ENCODE measurements at places on chromosomes 1 and 21. TPM values are rescaled to one million over a fixed set of nuclear protein-coding genes. Genes with fewer than 3 reads are reported as not detected.

FCRL3 gene
- not detected for total RNA-seq

DNALI1 gene
- total RNA-seq, result 28.7 TPM

HPCAL4 gene
- 0.04 TPM for total RNA-seq

MASP2 gene
- total RNA-seq, result not detected

FCRL2 gene
- not detected for total RNA-seq

LENEP gene
- total RNA-seq, result not detected

OR10Z1 gene
- not detected for total RNA-seq

GRCh38 chr21:40684726-40685125 lies 162.2 kb downstream of the DSCAM start:
- no peak overlapping the region for H3K4me3 ChIP-seq
- no peaks in the 10 kb centered on the region for H3K36me3 ChIP-seq
- DNase-seq, result no peak
- H3K4me1 ChIP-seq, result peaks cover 2% of the 10 kb centered on the region
- no peak overlapping the region for H3K27ac ChIP-seq

GRCh38 chr1:80566867-80567266 lies 1233.9 kb upstream of the ADGRL2 start:
- H3K36me3 ChIP-seq, result no peaks in the 10 kb centered on the region
- H3K27ac ChIP-seq, result no peak overlapping the region
- peaks cover 14% of the 10 kb centered on the region for H3K27me3 ChIP-seq
- no peak overlapping the region for H3K4me3 ChIP-seq
- peaks cover 3% of the 10 kb centered on the region for H3K4me1 ChIP-seq

DNA sequence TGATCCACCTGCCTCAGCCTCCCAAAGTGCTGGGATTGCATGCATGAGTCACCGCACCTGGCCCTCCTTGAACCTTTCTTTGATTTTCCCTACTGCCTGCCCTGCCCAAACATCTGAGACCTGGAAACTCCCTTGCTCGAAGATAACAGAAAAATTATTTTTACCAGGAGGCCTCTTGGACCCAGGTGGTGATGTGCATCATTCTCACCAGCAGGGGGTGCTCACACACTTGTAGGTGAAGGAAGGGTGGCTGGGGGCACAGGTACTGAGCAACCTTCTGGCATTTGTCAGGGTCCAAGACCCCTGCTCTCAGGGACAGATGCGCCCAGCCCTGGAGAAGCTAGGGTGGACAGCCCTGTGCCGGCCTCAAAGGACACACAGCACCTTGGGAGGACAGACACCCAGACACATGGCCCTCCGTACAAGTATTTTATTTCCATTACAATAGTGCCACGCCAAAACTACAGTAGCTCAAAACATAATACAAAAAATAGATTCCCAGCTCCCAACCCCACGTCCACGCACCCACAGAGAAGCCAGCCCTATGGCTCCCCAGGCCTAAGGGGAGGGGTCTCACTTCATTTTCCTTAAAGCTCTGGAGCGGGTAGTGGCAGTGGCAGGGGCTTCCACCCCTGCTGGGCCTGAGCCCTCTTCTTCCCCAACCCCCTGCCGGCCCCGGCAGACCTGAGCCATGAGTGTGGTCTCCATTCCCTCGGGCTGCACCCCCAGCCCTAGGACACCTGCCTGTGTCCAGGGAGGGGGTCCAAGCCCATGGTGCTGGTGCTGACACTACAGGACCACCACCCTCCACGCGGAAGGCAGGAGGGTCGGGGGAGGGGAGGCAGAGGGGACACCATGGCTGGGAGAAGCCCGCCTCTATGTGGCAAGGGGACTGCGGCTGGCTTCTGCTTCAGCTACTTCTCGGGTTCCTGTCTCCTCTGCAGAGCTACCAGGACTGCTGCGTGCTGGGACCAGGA lies 40.4 kb upstream of the EIF4G3 start:
- peak; percentile 61 for DNase-seq
- no peak overlapping the region for H3K27ac ChIP-seq
- H3K36me3 ChIP-seq, result peaks cover 2% of the 10 kb centered on the region
- H3K4me3 ChIP-seq, result no peak overlapping the region
- H3K4me1 ChIP-seq, result no peaks in the 10 kb centered on the region

DNA sequence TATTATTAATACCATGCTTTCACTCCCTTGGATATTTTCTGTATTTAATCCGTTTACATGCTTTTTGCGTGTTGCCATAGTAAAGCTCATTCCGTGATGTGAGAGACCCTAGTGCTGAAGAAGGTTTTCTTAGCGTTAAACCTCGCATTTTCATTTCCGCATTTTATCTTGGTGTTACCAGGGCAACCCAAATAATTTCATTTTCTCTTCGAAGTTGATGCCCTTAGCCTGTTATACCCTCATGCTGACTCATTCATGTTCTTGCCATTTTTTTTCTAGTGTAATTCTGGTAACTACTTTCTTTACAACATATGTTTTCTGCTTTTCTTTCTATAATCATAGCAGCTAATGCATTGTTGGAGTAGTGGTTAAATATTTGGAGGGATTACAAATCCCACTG lies 37.2 kb downstream of the LRRC8C start:
- no peak overlapping the region for H3K4me3 ChIP-seq
- no peaks in the 10 kb centered on the region for H3K27me3 ChIP-seq
- H3K36me3 ChIP-seq, result no peaks in the 10 kb centered on the region
- no peak overlapping the region for H3K27ac ChIP-seq
- DNase-seq, result peak; percentile 75

- H3K4me1 ChIP-seq, result no peaks in the 10 kb centered on the region
- no peaks in the 10 kb centered on the region for H3K36me3 ChIP-seq
- H3K4me3 ChIP-seq, result no peak overlapping the region
Measured at GRCh38 chr21:41321908-41322495, 5.4 kb downstream of the FAM3B start.

DNA sequence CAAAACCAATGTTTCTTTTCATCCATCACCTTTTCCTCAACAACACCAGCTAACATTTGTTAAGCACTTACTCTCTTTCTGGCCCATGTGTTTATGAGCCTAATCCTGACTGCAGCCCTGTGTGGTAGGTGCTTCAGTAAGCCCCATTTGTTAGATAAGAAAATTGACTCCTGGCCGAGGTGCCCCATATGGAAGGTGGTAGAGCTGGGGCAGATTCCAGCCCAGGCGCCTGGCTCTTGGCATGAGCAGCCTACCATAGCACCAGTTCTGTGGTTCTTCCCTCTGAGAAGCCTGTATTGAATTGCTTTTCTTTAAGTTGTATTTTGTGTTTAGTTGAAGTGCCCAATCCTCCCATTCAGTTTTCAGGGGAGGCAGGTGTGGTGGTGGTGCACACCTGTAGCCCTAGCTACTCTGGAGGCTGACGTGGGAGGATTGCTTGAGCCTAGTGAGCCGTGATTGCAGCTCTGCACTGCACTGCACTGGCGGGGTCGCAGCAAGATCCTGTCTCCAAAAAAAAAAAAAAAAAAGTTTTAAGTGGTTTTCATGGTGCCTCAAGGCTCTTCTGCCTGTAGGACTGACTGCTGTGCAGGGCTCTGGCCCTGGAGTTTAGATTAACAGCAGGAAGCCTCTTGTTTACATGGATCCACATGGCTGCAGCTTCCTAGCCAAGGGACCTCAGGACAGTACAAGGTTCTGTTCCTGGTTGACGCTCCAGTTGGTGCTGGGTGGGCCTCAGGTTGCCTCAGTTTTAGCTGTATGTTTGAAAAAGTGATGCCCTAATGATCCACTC lies 125.9 kb downstream of the MRPS6 start:
- H3K4me1 ChIP-seq, result peaks cover 37% of the 10 kb centered on the region
- H3K4me3 ChIP-seq, result no peak overlapping the region
- peak overlapping the region; percentile 68 for H3K27ac ChIP-seq
- DNase-seq, result no peak
- H3K36me3 ChIP-seq, result no peaks in the 10 kb centered on the region

GRCh38 chr1:154548028-154548427 lies 10.4 kb downstream of the UBE2Q1 start:
- DNase-seq, result no peak
- H3K4me1 ChIP-seq, result no peaks in the 10 kb centered on the region
- H3K4me3 ChIP-seq, result no peak overlapping the region
- peaks cover 35% of the 10 kb centered on the region for H3K36me3 ChIP-seq
- H3K27me3 ChIP-seq, result peaks cover 4% of the 10 kb centered on the region

DNA sequence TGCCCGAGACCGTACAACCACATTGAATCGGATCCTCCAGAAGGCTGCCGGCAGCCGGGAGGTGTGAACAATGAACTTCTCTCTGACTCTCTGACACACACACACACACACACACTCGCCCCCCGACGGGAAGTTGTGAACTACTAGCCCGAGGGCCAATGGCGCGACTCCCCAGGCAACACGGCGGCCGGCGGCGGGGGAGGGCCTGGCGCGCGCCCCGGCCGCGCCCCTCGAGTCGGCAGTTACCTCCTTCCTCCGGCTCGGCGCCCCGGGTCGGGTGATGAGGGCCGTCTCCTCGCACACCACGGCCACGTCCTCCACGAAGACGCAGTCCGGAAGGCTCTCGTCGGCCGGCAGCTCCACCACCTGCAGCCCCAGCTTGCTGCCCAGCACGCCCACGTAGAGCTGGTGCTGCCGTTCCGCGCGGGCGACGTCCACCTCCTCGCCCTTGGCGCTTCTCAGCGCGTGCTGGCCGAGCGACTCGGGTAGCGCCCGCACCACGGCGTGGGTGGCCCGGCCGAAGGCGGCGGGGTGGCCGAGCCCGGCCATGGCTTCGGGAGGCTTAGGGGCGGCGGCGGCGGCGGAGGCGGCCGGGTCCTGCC lies 361 bp downstream of the DDAH1 start:
- peak overlapping the region; percentile 77 for H3K4me3 ChIP-seq
- DNase-seq, result no peak
- H3K4me1 ChIP-seq, result no peaks in the 10 kb centered on the region
- no peaks in the 10 kb centered on the region for H3K36me3 ChIP-seq

- no peak for DNase-seq
- no peak overlapping the region for H3K27ac ChIP-seq
- no peaks in the 10 kb centered on the region for H3K4me1 ChIP-seq
- no peaks in the 10 kb centered on the region for H3K36me3 ChIP-seq
- H3K4me3 ChIP-seq, result no peak overlapping the region
Measured at GRCh38 chr1:91727763-91728162, 158.2 kb downstream of the TGFBR3 start.

- no peaks in the 10 kb centered on the region for H3K4me1 ChIP-seq
- H3K4me3 ChIP-seq, result no peak overlapping the region
- no peak for DNase-seq
Measured at GRCh38 chr1:48371598-48371997, 100.4 kb downstream of the SPATA6 start.

DNA sequence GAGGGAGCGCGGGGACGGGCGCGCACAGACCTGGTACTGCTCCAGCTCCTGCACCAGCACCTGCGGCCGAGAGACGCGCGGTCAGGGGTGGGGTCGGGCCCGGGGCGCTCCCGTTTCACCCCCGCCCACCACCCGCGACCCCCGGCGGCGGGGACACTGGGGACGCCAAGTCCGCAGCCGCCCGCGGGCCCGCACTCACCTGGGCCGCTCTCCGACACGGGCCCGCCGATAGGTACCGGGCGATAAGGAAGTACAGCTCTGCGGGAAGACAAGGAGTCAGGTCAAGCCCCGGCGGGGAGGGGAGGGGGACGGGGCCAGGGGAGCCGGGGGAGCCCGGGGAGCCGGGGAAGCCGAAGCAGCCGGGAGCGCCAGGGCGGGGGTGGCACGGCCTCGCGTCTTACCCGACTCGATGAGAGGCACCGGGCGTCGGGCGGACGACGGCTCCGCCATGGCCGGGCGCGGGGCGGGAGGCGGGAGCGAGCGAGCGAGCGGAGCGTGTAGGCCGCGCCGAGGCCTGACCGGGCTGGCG lies 326 bp downstream of the BRWD1 start:
- peak; percentile 36 for DNase-seq
- H3K36me3 ChIP-seq, result peaks cover 14% of the 10 kb centered on the region
- H3K4me1 ChIP-seq, result peaks cover 11% of the 10 kb centered on the region

DNA sequence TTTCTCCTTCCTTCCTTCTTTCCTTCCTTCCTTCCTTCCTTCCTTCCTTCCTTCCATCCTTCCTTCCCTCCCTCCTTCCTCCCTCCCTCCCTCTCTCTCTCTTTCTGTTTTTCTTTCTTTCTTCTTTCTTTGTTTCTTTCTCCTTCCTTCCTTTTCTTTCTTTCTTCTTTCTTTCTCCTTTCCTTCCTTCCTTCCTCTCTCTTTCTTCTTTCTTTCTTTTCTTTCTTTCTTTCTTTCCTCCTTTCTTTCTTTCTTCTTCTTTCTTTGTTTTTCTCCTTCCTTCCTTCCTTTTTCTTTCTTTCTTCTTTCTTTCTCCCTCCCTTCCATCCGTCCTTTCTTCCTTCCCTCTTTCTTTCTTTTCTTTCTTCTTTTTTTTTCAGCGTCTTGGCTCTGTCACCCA lies 18.1 kb upstream of the IL19 start:
- H3K36me3 ChIP-seq, result no peaks in the 10 kb centered on the region
- no peak for DNase-seq
- no peak overlapping the region for H3K27ac ChIP-seq
- no peak overlapping the region for H3K4me3 ChIP-seq
- H3K27me3 ChIP-seq, result peaks cover 19% of the 10 kb centered on the region
- no peaks in the 10 kb centered on the region for H3K4me1 ChIP-seq

- no peak overlapping the region for H3K4me3 ChIP-seq
- no peaks in the 10 kb centered on the region for H3K36me3 ChIP-seq
- H3K27ac ChIP-seq, result no peak overlapping the region
- H3K27me3 ChIP-seq, result no peaks in the 10 kb centered on the region
- no peak for DNase-seq
Measured at GRCh38 chr1:231836227-231836893, 209.8 kb downstream of the DISC1 start.

DNA sequence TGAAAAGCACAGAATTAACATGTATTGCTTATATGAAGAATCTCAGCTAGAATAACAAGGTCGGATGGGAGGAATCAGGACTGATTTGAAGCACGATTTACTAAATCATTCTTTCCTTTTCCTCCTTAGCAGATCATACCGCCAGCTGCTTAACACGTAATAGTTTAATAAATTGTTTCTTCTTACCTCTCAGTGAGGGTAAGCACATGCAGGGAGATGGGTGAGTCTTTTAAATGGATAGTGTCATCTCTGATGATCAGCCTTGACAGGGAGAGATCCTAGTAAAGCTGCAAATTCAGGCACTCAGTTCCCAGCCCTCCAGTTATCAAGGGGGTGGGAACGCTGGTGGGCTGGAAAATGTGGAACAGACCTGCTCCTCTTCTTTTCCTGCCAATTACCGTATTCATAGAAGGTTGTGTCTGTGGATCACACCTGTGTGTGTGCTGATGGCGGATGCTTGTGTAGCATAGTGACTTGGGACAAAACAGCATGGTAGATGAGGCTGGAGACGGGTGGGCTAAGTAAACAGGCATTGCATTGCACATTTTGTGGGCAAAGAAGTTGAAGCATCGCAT lies 30.7 kb downstream of the NTPCR start:
- peak overlapping the region; percentile 84 for H3K27ac ChIP-seq
- no peaks in the 10 kb centered on the region for H3K36me3 ChIP-seq
- no peak overlapping the region for H3K4me3 ChIP-seq
- H3K27me3 ChIP-seq, result no peaks in the 10 kb centered on the region

DNA sequence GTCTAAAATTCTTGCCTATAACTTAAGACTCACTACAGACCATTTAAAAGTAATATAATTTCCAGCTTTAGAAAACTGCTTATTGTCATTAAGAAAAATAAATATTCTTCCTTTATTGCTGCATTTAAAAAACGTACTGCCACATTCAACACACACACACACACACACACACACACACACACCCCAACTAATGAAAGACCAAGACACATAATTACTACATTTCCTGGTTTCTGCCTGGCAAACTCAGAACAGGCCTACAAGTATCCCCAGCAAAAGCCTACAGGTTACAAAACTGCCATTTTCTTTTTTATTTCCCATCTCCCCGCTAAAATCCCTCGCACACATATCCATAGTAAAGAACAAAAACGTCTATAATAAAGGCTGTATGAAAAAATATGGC lies 1.5 kb downstream of the DENND2C start:
- DNase-seq, result no peak
- H3K27me3 ChIP-seq, result peaks cover 14% of the 10 kb centered on the region
- no peaks in the 10 kb centered on the region for H3K4me1 ChIP-seq
- no peaks in the 10 kb centered on the region for H3K36me3 ChIP-seq
- H3K27ac ChIP-seq, result no peak overlapping the region

GRCh38 chr1:83043244-83043643 lies 955.7 kb downstream of the TTLL7 start:
- no peaks in the 10 kb centered on the region for H3K27me3 ChIP-seq
- H3K4me1 ChIP-seq, result peaks cover 20% of the 10 kb centered on the region
- no peak overlapping the region for H3K4me3 ChIP-seq
- DNase-seq, result no peak

Data from cardiac muscle cell (in vitro differentiated cells and primary cell).